ENCODE measurements at places on chromosomes 11 and 22.

- DNase-seq, result no peak
Observed at GRCh38 chr11:134032043-134032442, 36.8 kb upstream of the JAM3 start.

GRCh38 chr22:32342977-32343376 lies 14.7 kb upstream of the RFPL3 start:
- no peak for DNase-seq

DNA sequence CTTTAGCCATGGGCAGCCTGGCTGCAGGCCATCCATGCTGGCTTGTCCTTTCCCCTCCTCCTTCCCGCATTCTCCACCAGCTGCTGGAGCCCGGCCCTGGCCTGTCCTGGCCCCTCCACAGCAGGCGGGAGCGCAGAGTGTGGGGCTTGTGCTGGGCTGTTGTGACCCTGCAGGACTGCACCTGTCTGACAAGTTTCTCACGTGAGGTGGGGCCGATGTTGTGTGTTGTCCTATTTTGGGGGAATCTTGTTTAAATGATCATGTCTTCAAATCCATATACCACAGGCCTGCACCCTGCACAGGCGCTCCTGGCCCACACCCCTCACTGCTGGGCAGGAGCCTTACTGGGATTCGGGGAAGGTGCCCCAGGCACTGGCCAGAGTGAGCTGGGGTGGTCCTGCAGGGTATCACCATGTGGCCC lies 30.4 kb downstream of the TBC1D22A start:
- DNase-seq, result no peak

DNA sequence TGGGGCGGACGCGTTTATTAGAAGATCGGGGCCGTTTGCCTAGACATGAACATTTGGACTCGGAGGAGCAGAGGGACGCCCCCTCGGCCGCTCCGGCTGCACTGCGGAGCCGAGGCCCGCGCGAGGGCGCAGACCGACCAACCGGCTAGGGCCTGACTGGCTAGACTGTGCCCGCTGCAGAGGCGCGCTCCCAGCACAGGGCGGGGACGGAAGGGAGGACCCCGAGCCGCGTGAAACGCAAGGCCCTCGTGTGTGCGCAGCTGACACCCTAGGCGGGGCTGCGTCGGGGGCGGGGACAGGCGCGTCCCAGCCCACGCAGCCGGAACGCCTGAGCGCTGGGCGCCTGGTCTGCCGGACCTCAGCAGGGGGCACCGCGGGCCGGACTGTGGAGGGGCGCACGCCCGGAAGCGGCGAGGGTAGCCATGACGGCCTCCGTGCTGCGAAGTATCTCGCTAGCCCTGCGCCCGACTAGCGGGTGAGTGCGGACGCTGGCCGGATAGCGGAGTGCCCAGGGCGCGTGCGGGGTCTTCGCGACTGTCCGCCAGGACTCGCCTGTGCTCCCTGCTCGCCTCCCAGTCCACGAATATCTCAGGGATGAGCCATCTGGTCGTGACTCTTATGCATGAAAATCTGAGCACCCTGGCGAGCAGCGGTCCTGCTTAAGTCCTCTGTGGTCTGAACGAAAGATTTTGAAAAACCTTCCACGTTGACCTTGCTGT lies at the start of gene MRPL40:
Gene MRPL40, plus strand, starts transcription at position 413 of the 719 bp plus-strand sequence. Its CDS starts 10 bp downstream, at position 423.
- peak; percentile 90 for DNase-seq

GRCh38 chr22:23803001-23803819 lies 16.4 kb downstream of the SMARCB1 start:
- DNase-seq, result no peak

DNA sequence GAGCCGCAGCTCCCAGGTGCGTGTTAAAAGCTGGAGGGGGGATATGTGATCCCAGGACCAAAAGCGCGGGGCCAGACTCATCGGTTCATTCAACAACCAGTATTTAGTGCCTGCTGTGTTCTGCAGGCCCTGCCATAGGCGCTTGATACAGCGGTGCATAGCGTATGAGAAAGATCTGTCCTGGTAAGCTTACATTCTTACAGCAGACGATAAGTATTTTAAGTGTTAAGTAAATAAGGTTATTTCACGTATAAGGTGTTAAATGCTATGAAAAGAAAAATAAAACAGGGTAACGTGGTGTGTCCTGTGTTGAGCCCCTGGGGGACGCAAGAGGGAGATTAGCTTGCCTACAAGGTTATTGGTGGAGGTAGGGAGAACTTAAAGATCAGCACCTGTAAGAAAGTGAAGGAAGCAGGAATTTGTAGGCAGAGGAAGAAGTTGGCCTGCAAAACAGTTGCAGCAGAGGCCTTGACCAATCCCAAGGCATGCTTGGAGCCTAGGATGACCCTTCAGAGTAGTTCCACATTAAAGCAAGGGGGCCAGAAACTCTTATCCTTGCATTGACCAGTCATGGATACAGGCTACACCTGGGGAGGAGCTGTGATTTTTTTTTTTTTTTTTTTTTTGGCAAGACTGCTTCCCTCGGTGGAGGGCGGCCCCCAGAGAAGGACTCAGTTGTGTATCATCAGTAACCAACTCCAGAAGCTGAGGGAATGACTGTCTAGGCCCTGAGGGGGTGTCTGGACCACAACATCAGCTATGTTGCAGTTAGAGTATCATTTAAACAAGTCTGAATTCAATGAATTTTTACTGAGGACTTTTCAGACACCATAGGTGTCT lies 487 bp upstream of the LIPT2 start:
- no peak for DNase-seq
